ENCODE measurements at places on chromosomes 3 and 15. TPM values are rescaled to one million over a fixed set of nuclear protein-coding genes. Genes with fewer than 3 reads are reported as not detected.

- no peak for DNase-seq
- H3K4me1 ChIP-seq = peaks cover 25% of the 10 kb centered on the region
- H3K4me3 ChIP-seq = peak overlapping the region; percentile 86
- no peaks in the 10 kb centered on the region for H3K27me3 ChIP-seq
Observed at GRCh38 chr3:23805210-23805632, 534 bp upstream of the UBE2E1 start.

The RASGRF1 gene
- not detected for total RNA-seq

DNA sequence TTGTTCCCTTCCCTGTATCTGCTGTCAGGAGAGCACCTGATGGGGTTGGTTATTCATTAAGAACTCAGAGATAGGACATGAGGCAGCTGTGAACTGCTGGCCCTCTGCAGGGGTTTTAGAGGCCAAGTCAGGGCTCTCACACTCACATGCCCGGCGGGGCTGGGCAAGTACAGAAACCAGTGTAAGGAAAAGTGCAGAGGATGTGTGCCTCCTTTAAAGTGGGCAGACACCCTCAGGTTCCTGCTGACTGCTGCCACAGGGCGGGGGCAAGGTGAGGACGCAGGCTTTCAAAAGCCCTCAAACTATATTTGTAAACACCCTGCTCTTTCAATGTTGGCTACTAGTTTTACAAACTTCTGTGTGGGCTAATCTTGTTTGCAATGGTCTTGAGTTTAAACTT is 22.4 kb downstream of the CXCR6 start:
- no peaks in the 10 kb centered on the region for H3K27me3 ChIP-seq
- no peak for DNase-seq
- peaks cover 76% of the 10 kb centered on the region for H3K36me3 ChIP-seq
- H3K27ac ChIP-seq = no peak overlapping the region
- H3K4me3 ChIP-seq = no peak overlapping the region

DNA sequence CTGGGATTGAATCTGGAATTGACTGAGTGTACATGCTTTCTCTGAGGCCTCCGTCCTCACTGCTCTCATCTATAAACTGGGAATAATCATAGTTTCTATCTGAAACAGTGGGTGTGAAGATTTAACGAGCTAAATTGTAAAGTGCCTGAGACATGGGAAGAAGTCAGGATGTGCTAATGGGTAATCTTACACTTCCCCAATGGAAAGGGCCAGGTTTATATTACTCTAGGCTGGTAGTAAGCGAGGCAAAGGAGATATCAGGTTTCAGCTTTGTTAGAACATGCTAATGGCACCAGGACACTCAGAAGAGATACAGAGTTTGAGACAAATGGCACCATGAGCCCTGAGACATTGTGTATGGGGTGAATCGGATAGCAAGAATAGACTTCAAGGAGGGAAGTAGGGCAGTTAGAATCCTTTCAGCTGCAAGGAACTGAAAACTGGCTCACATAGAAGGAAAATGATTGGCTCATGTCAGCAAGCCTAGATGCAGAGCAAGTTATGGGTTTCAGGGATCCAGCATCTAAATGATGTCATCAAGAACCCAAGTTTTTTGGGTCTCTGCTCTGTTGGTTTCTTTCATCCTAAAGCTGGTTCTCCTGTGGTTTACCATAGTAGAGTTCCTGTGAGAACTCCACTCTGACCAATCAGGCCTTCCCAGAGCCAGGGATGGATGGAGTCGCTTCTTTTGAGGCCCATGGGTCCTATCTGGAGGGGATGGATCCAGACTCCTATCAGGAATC is 21.8 kb downstream of the FLNB start:
- no peaks in the 10 kb centered on the region for H3K36me3 ChIP-seq
- H3K4me1 ChIP-seq = peaks cover 27% of the 10 kb centered on the region
- peak overlapping the region; percentile 5 for H3K27ac ChIP-seq

- no peaks in the 10 kb centered on the region for H3K36me3 ChIP-seq
- H3K27ac ChIP-seq = no peak overlapping the region
- no peaks in the 10 kb centered on the region for H3K4me1 ChIP-seq
- H3K27me3 ChIP-seq = no peaks in the 10 kb centered on the region
- H3K4me3 ChIP-seq = no peak overlapping the region
Observed at GRCh38 chr15:89231832-89232231, 10.5 kb upstream of the RLBP1 start.

- no peak overlapping the region for H3K27ac ChIP-seq
- H3K36me3 ChIP-seq = no peaks in the 10 kb centered on the region
- no peaks in the 10 kb centered on the region for H3K4me1 ChIP-seq
- no peak overlapping the region for H3K4me3 ChIP-seq
- no peaks in the 10 kb centered on the region for H3K27me3 ChIP-seq
Observed at GRCh38 chr3:113002037-113002436, 11.3 kb downstream of the GTPBP8 start.

The ITIH4 gene
- 2.3 TPM for total RNA-seq

The PARP6 gene
- total RNA-seq = 12.2 TPM

DNA sequence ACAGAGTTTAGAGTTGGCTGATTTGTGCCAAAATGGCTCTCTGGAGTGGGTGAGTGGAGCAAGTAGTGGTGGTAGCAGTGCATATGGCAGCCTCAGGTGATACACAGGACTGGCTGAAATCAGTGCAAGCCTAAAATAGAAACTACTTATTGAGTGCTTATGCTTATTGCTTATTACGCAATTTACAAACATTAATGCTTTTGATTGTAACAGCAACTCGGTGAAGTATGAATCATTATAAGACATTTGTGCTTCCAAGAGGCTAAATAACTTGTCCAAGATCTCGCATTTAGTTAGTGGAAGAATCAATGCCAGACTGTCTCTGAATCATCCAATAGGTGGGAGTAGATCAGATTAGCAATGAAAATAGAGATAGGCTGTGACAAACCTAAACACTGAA is 353.8 kb downstream of the NAALADL2 start:
- H3K27ac ChIP-seq = no peak overlapping the region
- no peak overlapping the region for H3K4me3 ChIP-seq
- no peaks in the 10 kb centered on the region for H3K4me1 ChIP-seq
- no peaks in the 10 kb centered on the region for H3K27me3 ChIP-seq

The LOXL1 gene
- 6.7 TPM for total RNA-seq

GRCh38 chr3:14507757-14508504 is 32.2 kb downstream of the GRIP2 start:
- H3K4me1 ChIP-seq = peaks cover 5% of the 10 kb centered on the region
- H3K36me3 ChIP-seq = no peaks in the 10 kb centered on the region
- no peak overlapping the region for H3K27ac ChIP-seq
- H3K27me3 ChIP-seq = no peaks in the 10 kb centered on the region

DNA sequence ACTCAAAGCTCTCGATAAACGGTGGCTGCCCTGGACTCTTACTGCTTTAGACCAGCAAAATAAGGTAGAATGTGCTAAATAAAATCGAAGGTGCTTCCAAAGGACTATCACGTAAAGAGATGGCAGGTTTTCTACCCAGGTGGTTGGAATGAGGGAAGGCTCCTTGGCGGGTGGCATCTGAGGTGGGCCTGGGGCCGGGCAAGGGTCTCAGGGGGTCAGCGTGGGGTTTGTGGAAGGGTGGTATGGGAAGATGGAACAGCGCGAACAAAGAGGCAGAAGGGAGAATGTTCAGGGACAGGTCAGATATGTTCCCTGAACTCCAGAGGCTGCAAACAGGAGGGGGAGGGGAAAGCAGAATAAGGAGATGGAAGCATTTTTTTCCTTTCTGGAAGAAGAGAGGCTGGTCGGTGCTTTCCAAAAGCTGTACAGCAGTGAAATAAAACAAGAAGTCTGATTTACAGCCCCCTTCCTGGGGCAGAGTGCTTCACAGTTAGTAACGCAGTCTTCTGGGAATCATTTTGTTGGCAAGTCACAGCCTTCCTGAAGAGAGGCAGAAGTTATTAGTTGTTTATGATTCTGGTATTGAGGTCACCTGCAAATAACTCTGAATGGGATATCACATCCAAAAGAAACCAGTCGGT is 58.3 kb upstream of the ATG7 start:
- no peaks in the 10 kb centered on the region for H3K36me3 ChIP-seq
- H3K27ac ChIP-seq = no peak overlapping the region
- no peaks in the 10 kb centered on the region for H3K27me3 ChIP-seq
- H3K4me3 ChIP-seq = no peak overlapping the region
- no peak for DNase-seq

The FBXW12 gene
- total RNA-seq = not detected

- H3K4me3 ChIP-seq = no peak overlapping the region
- no peak overlapping the region for H3K27ac ChIP-seq
- no peak for DNase-seq
- H3K4me1 ChIP-seq = no peaks in the 10 kb centered on the region
- H3K27me3 ChIP-seq = no peaks in the 10 kb centered on the region
- no peaks in the 10 kb centered on the region for H3K36me3 ChIP-seq
Observed at GRCh38 chr15:57457726-57458125, 81.4 kb downstream of the CGNL1 start.

DNA sequence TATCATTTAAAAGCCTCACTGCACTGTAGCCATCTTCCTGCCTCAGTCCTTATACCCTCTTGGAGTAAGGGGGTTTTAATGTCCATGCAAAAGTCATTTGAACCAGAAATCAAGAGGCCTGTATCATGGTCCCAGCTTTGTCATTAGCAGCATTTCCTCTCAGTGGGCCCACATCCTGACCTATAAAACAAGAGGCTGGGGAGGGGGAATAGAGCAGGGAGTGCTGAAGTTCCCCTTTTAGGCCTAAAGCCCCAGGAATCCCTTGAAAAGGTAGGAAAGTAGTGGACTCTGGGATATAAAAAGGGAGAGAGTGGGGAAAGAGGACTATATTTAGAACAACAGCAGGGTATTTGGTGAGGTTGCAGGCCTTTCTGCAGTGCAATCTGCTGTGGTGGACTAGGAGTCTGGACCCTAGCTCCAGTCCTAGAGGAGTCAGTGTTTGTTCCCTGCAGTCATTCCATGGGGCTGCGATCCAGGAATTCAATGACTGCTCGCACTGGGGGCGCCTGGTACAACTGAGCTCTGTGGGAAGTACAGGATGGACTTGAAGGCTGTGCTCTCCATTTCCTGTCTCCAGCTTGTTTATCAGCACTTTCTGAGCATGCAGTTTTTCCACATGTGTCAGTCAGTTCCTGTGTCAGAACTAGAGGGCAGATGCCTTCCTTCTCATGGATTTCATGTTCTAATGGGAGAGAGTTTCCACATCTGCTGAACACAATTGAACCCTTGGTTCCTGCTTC is 46.8 kb downstream of the PDHB start:
- DNase-seq = no peak
- no peak overlapping the region for H3K4me3 ChIP-seq
- peak overlapping the region; percentile 68 for H3K27ac ChIP-seq
- H3K36me3 ChIP-seq = no peaks in the 10 kb centered on the region

- H3K4me1 ChIP-seq = no peaks in the 10 kb centered on the region
- H3K4me3 ChIP-seq = no peak overlapping the region
- no peaks in the 10 kb centered on the region for H3K27me3 ChIP-seq
- no peaks in the 10 kb centered on the region for H3K36me3 ChIP-seq
Observed at GRCh38 chr3:136490646-136491405, 240.7 kb downstream of the PCCB start.

- H3K36me3 ChIP-seq = peaks cover 33% of the 10 kb centered on the region
- no peaks in the 10 kb centered on the region for H3K4me1 ChIP-seq
- no peak for DNase-seq
- no peak overlapping the region for H3K4me3 ChIP-seq
Observed at GRCh38 chr15:76401285-76401684, 64.7 kb downstream of the ISL2 start.

The REC114 gene
- total RNA-seq = not detected

DNA sequence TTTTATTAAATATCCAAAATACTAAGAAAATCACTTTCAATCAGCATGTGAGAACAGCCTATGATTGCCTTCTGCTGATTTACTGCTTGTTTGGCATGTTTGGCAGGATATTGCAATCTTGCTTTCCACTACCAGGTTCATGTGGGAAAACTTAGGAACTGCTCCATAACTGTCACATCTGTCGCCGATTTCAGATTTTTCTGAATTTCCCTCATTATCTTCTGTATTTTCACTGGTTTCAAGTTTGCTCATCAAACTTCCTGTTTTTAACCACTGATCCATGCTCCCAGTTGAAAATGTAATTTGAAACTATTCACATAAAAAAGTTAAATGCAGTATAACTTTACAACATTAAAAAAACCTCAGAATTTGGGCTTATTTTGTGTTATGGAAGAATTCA is 93.0 kb downstream of the NFKBIZ start:
- DNase-seq = no peak
- H3K36me3 ChIP-seq = no peaks in the 10 kb centered on the region
- no peak overlapping the region for H3K4me3 ChIP-seq
- peaks cover 3% of the 10 kb centered on the region for H3K4me1 ChIP-seq
- H3K27me3 ChIP-seq = no peaks in the 10 kb centered on the region

- H3K4me3 ChIP-seq = no peak overlapping the region
- no peaks in the 10 kb centered on the region for H3K27me3 ChIP-seq
- no peaks in the 10 kb centered on the region for H3K4me1 ChIP-seq
- DNase-seq = no peak
Observed at GRCh38 chr15:26926081-26926480, 44.9 kb upstream of the GABRG3 start.

- no peak overlapping the region for H3K4me3 ChIP-seq
- H3K27me3 ChIP-seq = no peaks in the 10 kb centered on the region
- H3K27ac ChIP-seq = no peak overlapping the region
- H3K36me3 ChIP-seq = no peaks in the 10 kb centered on the region
- H3K4me1 ChIP-seq = peaks cover 5% of the 10 kb centered on the region
Observed at GRCh38 chr3:81911221-81911620, 149.8 kb upstream of the GBE1 start.

DNA sequence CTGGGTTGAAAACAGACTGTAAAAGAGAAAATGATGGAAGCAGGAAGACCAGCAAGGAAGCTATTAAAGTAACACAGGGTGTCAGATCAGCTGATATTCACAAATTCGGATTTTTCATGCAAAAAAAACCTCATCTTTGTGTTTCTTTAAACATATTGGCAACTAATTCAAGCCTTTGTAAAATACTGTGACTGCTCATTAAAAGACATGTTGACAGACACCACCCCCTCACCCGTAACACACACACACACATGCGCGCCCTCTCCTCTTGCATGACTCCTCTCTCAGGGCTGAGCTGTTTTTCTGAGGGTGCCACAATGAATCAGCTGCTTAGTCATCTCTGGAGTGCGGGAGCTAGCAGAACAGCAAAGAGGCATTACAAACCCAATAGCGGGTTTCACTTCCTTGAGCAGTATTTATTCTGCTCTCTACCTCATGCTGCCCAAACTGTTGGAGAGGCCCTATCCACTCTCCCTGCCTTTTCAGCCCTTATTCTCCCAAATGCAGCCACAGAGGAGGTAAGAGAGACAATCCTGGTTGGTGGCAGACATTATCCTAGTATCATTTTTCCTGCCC is 35.8 kb upstream of the CCDC80 start:
- H3K36me3 ChIP-seq = peaks cover 5% of the 10 kb centered on the region
- H3K4me1 ChIP-seq = peaks cover 9% of the 10 kb centered on the region
- H3K27ac ChIP-seq = peak overlapping the region; percentile 64
- no peak overlapping the region for H3K4me3 ChIP-seq

- H3K27ac ChIP-seq = no peak overlapping the region
- DNase-seq = no peak
- H3K4me1 ChIP-seq = no peaks in the 10 kb centered on the region
- H3K36me3 ChIP-seq = no peaks in the 10 kb centered on the region
- no peak overlapping the region for H3K4me3 ChIP-seq
- H3K27me3 ChIP-seq = no peaks in the 10 kb centered on the region
Observed at GRCh38 chr3:17686613-17687012, 55.8 kb downstream of the TBC1D5 start.

GRCh38 chr3:16904423-16905417 is 20.0 kb downstream of the PLCL2 start:
- DNase-seq = no peak
- H3K4me1 ChIP-seq = no peaks in the 10 kb centered on the region
- H3K4me3 ChIP-seq = no peak overlapping the region
- H3K27ac ChIP-seq = no peak overlapping the region
- H3K27me3 ChIP-seq = no peaks in the 10 kb centered on the region

GRCh38 chr3:15657016-15657415 is 55.5 kb downstream of the BTD start:
- no peaks in the 10 kb centered on the region for H3K36me3 ChIP-seq
- DNase-seq = no peak
- no peaks in the 10 kb centered on the region for H3K4me1 ChIP-seq

All from esophagus squamous epithelium (tissue), 5 donors.